ENCODE measurements at places on chromosomes 5 and 9.

DNA sequence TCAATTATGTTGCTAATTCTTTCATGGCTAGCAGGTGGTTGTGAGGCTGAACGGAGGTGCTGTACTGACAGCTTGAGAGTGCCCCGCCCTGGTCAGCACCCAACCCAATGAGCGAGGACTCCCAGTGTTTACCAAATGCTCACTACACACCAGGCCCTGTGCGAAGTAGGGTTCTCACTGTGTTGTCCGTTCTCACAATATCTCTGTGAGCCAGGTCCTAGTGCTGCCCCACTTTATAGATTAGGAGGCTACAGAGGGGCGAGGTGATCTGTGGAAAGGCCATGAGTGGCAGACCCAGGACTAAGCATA, 28.2 kb downstream of the COL15A1 start:
- no peak for DNase-seq

DNA sequence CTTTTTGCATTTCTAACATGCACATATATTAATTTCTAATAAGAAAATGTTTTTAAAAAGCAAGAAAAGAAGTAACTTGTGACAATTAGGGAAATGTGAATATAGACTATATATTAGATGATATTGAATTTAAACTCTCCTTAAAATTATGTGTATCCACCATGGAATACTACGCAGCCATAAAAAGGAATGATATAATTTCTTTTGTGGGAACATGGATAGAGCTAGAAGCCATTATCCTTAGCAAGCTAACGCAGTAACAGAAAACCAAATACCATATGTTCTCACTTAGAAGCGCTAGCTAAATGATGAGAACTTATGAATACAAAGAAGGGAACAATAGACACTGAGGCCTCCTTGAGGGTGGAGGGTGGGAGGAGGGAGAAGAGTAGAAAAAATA, 23.8 kb upstream of the AP3B1 start:
- DNase-seq, result no peak

DNA sequence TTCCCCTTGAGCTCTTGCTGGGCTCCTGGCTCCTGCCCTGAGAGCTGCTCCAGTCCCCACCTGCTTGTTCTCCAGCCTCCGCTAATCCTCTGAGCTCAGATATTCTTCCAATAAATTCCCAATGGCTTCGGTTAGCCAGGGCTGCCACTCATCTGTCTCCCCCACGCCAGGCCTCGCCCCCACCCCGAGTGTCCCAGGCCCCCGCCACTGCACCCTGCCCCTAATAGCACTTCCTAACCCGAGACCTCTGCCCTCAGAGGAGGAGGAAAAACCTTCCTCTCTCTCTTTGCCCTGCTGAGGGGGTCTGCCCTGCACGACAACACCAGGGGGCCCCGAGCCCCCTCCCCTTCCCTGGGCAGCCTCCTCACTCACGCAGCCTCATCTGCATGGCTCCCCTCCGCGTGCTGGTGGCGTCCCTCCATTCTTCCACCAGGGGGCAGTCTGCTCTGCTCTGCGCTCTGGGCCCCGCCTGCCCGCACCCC, 5.4 kb upstream of the LCN15 start:
- no peak for DNase-seq

- DNase-seq, result no peak
These were observed 341.1 kb downstream of the ZSWIM6 start for GRCh38 chr5:61673007-61673735.

DNA sequence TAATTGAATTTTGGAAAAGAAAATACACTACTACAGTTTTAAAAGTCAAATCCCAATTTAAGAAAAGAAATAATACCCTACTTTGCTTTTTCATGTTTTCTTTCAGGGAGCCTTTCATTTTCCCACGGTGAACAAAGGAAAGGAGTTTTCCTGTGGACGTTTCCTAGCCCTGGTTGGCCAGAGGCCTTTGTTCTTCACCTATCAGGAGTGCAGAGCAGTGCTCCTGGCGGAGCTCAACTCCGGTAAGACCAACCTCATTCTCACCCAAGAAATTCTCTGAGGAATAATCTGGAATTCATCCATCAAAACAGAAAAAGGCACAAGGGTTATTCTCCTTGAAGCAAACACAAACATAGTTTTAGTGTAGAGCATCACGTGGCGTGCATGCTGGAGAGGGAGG, 248.9 kb downstream of the ADGRV1 start:
- DNase-seq, result no peak

- DNase-seq, result no peak
These were observed 398.3 kb downstream of the ANXA1 start for GRCh38 chr9:73549991-73550390.

- DNase-seq, result no peak
These were observed 183.3 kb upstream of the PIK3R1 start for GRCh38 chr5:68032216-68032762.
